ENCODE measurements at places on chromosomes 11 and 22.

DNA sequence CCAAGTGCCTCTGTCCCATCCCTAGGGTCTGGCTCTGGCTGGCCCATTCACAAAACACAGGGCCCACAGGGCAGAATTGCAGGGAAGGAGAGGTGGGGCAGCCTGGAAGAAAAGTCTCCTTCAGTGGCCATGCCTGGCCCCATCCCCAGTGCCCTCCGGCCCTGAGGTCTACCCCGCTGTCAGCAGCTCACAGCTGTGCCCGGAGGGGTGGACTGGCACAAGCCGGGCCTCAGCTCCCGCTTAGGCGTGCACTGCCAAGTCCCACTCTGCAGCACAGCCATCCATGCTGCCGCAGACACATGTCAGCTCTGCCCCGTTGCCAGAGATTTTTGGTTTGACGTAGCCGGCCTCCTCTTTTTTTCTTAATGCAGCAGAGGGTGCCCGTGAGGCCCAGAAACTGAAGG, 3.9 kb upstream of the SCN2B start:
- DNase-seq: peak; percentile 55

GRCh38 chr11:12981676-12982522, 27.2 kb upstream of the RASSF10 start:
- no peak for DNase-seq

- no peak for DNase-seq
Observed at GRCh38 chr11:68270196-68271022, 1.4 kb downstream of the C11orf24 start.

DNA sequence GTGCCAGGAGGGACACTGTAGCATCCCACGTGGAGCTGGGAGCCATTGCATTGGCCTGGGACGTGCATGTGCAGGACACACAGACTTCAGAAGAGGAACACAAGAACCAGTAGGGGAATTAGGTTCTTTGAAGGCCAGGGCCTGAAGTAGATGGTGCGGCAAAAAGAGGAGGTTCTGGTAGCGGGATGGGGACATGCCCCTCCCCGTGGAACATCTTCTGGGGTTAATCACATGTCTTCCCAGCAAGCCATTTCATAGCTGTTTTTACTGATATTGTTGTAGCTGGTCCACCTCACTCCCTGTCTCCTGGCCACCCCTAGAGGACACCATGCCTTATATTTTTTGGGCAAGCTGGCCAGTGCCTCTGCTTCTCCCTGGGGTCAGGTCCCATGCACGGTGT, 74.3 kb downstream of the SCN3B start:
- DNase-seq: no peak

DNA sequence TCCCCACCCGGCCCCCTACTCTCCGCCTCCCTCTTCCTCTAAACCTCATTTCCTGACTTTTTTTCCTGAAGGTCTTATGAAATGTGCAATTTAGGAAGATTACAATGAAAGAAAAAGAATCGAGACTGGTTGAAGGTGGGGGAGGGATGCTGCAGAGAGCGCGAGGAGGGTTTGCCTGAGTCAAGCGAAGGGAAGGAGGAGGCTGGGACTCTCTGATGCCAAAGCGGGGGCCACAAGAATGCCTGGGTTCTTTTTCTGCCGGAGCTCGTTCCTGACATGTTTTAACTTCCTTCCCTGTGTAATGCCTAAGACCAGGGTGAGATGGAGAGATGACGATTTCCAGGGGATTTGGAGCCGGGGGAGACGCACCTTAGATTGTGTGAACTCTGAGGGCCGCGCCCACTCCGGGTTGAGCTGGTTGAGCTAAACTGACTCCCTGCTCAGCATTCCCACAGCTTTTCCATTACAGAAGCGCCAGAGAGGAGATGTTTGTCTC, 270.5 kb upstream of the SORL1-AS1 start:
- no peak for DNase-seq

DNA sequence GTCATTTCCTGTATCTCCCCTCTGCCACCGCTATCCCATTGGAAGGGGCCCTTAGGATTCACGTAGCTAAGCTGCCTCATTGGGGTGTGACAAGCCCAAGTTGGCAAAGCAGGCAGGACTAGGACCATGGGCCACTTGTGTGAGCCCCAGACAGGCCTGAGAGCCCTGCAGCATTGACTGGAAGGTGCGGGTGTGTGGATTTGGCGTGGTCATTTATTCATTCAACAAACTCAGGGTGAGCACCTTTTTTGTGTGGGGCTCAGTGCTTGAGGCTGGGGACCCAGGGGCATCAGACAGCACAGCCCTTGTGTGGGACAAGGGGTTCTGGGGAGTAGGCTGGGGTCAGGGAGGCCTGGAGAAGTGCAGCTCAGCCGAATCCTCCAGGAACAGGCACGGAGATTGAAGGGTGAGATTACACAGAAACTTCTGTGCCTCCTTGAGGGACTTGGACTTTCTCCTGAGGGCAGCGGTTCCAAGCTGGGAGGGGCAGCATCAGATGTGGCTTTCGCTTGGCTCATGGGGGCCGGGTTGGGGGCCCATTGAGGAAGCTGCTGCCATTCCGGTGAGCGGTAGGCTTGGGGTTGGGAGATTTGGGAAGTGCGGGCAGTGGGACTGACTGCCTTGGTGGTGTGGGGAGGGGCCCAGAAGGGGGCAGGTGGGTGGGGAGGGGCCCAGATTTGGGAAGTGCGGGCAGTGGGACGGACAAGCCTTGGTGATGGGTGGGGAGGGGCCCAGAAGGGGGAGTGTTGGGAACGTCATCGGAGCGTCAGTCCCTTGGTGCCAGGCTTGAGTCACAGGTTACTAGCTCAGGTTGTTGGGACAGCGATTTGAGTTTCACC, 11.9 kb downstream of the MGAT3 start:
- no peak for DNase-seq

DNA sequence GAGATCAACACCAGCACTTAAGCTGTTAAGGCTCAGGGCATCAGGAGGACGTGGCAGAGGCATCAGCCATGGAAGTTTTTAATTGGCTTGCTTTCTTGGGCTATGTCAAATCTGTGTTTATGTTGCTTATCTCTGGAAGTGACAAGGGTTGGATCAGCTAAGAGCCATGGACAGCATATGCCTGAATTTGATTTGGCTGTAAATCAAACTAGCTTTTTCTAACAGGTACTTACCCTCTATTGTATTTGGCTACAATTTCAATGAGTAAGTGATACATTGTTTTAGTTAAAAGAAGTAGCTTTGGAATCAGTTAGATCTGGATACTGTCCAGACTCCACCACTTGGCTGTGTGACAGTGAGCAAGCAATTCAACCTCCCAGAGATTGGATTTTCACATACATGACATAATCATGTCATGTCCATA, 936.6 kb downstream of the OPCML start:
- DNase-seq: no peak

GRCh38 chr22:48055827-48056226, 1293.4 kb downstream of the TBC1D22A start:
- DNase-seq: no peak

- no peak for DNase-seq
Observed at GRCh38 chr11:71112990-71113389, 139.4 kb downstream of the SHANK2 start.
